ENCODE measurements at places on chromosomes 5 and 9. TPM values are rescaled to one million over a fixed set of nuclear protein-coding genes. Genes with fewer than 3 reads are reported as not detected.

The AFAP1L1 gene
- total RNA-seq, result 0.45 TPM

DNA sequence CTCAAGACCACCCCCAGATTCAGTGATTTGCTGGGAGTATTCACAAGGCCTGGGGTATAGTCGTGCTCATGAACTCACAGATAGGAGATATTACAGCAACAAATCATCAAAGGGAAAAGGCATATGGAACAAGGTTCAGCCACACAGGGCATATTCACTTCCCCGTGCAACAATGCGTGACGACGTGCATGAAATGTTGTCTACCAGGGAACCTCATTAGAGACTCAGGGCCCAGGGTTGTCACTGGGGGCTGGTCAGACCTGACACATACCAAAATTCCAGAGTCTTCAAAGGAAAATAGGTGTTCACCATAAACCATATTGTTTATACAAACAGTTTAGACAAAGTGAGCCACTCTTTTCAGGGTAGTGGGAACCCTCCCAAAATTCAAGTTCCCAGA, 212.4 kb downstream of the RFK start:
- H3K36me3 ChIP-seq, result no peaks in the 10 kb centered on the region
- H3K27me3 ChIP-seq, result no peaks in the 10 kb centered on the region
- peaks cover 12% of the 10 kb centered on the region for H3K4me1 ChIP-seq
- H3K4me3 ChIP-seq, result no peak overlapping the region
- no peak overlapping the region for H3K27ac ChIP-seq
- DNase-seq, result no peak

DNA sequence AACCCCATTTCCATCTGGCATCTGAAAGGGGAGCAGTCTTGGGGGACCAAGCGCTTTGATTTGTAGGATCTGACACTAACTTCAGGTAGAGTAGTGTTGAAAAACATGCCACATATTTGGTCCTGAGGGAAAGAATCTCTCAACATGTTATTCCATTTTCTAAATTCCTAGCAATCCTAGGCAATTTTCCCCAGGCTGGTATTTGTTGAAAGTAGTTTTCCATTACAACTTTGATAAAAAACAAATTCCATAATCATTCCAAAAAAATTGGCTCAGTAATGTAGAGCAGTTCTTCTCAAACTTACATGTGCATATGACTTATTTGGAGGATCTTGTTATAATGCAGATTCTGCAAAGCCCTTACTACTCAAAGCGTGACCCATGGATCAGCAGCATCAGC, 477.9 kb downstream of the ACTL7B start:
- no peak overlapping the region for H3K4me3 ChIP-seq
- no peak overlapping the region for H3K27ac ChIP-seq
- no peaks in the 10 kb centered on the region for H3K27me3 ChIP-seq
- DNase-seq, result no peak
- no peaks in the 10 kb centered on the region for H3K36me3 ChIP-seq
- H3K4me1 ChIP-seq, result peaks cover 20% of the 10 kb centered on the region

- H3K36me3 ChIP-seq, result no peaks in the 10 kb centered on the region
- no peak overlapping the region for H3K4me3 ChIP-seq
- H3K27ac ChIP-seq, result no peak overlapping the region
These were observed 73.6 kb downstream of the TLR4 start for GRCh38 chr9:117777823-117778222.

The MUSK gene
- total RNA-seq, result not detected

DNA sequence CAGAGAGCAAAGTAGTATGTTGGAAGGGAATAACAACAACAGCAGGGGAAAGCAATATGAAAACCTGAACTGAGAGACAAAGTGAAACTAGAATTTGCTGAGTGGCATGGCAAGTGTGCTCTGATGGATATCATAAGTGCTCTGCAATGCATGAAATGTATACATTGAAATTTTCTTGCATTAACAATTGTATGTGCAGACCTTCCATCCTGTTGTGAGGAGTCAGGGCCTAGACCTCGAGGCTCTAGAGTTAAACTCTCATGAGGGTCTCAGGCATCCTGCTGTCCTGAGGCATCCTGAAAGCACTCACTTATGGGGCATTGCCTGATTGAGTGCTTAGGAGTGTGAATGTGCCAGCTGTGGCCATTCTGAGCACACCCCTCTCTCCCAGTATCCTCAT, 1.1 kb downstream of the ECM2 start:
- H3K4me3 ChIP-seq, result no peak overlapping the region
- H3K27ac ChIP-seq, result no peak overlapping the region
- H3K36me3 ChIP-seq, result no peaks in the 10 kb centered on the region
- DNase-seq, result no peak
- H3K27me3 ChIP-seq, result no peaks in the 10 kb centered on the region

- H3K36me3 ChIP-seq, result no peaks in the 10 kb centered on the region
- H3K27me3 ChIP-seq, result no peaks in the 10 kb centered on the region
- H3K4me1 ChIP-seq, result no peaks in the 10 kb centered on the region
These were observed 10.3 kb upstream of the FCN2 start for GRCh38 chr9:134870301-134870694.

DNA sequence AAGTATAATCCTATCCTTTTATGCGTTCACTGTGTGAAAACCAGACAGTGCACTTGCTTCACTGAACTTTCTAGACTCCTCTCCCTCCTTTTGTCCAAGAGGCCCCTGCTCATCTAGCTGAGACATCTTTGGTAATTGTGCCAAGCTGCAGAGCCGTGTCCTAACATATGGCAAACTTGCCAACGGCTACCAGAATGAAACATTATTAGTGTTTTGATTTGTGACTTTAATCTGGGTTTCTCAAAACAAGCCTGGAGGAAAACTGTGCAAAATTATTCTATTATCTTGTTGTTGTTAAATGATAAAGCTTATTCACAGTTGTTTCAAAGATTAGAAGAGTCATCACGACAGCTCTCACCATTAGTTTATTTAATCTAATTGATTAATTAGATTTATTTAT, 79.0 kb upstream of the RETREG1 start:
- H3K27me3 ChIP-seq, result no peaks in the 10 kb centered on the region
- peaks cover 2% of the 10 kb centered on the region for H3K36me3 ChIP-seq
- no peak overlapping the region for H3K27ac ChIP-seq
- DNase-seq, result no peak
- no peak overlapping the region for H3K4me3 ChIP-seq
- H3K4me1 ChIP-seq, result no peaks in the 10 kb centered on the region

DNA sequence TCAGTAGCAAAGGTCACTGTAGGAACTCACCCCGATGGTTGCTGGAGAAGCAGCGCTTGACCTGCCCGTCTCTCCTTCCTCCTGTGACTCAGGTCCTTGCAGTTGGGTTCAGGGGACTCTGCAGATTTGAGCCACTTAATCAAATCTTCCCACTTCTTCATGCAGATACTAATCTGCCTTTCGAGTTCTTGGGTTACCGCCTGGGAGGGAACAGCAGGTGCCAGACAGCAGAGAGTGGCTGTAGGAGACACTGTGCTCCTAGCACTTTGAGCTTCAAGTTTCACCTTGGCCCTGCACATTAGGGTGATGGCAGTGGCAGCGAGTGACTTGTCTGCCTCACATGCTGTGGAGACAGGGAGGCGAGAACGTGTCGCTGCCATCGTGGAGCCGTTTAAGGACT, 478.3 kb downstream of the PSAT1 start:
- no peak overlapping the region for H3K4me3 ChIP-seq
- H3K4me1 ChIP-seq, result no peaks in the 10 kb centered on the region
- H3K27me3 ChIP-seq, result no peaks in the 10 kb centered on the region
- no peaks in the 10 kb centered on the region for H3K36me3 ChIP-seq

DNA sequence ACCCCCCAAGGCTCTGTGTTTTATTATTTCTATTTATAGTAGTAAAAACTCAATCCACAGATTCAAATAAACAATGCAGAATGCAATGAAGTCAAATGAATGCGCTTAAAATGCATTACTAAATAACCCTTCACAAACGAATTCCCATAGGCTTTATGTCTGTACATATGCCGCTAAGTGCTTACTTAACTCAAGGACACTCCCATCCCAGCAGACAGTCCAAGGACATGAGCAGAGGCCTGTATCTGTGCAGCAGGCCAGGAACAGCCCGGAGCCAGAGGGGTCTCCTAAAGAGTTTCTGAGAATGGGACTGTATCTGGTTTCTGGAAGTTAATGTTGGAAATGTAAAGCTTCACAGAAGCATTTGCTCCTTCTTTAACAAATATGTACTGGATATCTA, 59.8 kb downstream of the MARCHF11 start:
- H3K4me3 ChIP-seq, result no peak overlapping the region

- H3K4me3 ChIP-seq, result no peak overlapping the region
- no peak for DNase-seq
- H3K36me3 ChIP-seq, result no peaks in the 10 kb centered on the region
- H3K27ac ChIP-seq, result no peak overlapping the region
- peaks cover 40% of the 10 kb centered on the region for H3K4me1 ChIP-seq
These were observed 35.0 kb upstream of the ARAP3 start for GRCh38 chr5:141717043-141717442.

DNA sequence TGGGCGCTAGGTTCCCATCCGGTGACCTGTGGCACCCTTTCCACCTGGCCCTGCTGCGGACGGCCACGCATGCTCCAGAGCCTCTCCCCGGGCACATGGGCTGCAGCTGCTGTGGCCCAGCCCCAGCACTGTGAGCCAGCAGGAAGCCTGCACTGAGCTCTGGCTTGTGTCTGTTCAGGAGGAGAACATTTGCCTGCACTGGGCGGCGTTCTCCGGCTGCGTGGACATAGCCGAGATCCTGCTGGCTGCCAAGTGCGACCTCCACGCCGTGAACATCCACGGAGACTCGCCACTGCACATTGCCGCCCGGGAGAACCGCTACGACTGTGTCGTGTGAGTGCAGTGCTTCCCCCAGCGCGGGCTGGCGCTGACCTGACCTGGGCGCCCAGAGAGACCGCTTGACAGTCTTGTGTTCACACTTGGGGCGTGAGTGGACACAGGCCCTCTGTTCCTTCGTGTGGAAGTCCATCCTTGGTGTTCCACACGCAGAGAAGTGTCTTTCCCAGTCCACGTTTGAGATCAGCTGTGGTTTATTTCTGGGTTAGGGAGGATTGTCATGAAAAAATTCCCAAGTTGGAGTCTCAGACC, 66.2 kb upstream of the CACNA1B start:
- peaks cover 3% of the 10 kb centered on the region for H3K36me3 ChIP-seq
- no peak overlapping the region for H3K4me3 ChIP-seq
- H3K27ac ChIP-seq, result no peak overlapping the region
- H3K4me1 ChIP-seq, result no peaks in the 10 kb centered on the region
- H3K27me3 ChIP-seq, result no peaks in the 10 kb centered on the region
- no peak for DNase-seq

DNA sequence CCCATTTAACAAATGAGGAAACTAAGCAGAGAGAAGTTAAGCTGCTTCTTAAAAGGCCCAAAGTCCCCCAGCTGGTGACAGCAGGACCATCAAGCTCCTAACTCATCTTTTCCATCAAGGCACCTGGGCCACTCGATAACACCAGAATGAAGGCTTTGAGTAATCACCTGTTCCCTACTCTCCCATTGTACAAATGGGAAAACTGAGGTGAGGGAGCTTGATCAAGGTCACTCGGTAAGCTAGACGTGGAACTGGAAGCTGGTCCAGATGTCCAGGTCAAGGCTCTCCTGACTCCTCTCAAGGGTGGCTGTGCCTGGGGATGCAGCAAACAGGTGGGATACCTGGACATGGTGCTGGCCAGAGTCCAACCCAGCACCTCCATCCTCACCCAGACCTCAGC, 90.6 kb upstream of the SHB start:
- peaks cover 6% of the 10 kb centered on the region for H3K4me1 ChIP-seq
- no peak overlapping the region for H3K4me3 ChIP-seq
- H3K27me3 ChIP-seq, result no peaks in the 10 kb centered on the region
- DNase-seq, result no peak
- H3K36me3 ChIP-seq, result no peaks in the 10 kb centered on the region

The IFNA21 gene
- total RNA-seq, result not detected

- H3K4me3 ChIP-seq, result no peak overlapping the region
- no peaks in the 10 kb centered on the region for H3K4me1 ChIP-seq
- H3K27ac ChIP-seq, result no peak overlapping the region
- no peak for DNase-seq
These were observed 138.0 kb downstream of the ADAMTSL1 start for GRCh38 chr9:18611971-18612370.

DNA sequence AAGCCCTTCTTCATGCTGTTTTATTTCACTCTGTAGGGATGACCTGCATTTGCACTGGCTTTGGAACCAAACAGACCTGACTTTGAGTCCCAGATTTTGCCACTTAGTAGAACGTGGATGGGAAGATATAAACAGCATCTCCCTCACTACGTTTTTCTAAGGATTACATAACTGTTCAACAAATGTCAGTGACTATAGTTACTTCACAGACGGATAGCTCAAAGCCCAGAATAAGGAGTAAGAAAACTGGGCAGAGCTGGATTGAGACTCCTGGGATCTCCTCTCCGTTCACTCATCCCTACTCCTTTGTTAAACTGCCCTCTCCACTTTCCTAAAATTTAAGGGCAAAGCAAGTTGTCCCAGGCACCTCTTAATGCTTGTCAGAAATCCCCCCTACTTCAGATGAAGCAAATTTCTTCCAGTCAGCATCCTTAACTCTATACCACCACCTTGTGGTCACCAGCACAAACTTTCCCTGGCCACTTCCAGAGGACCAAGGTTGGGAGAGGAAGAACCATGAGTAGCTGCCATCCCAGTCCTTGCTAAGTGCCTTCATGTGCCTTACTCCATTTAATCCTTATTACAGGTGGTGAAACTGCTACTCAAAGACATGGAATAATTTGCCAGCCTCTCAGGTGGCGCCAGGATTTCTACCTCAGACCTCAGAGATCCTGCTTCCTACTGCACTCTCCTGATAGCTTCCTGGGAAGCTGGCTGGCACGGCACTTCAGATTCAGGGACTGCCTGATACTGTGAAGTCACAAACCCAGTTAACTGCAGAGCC, 38.4 kb downstream of the EGR1 start:
- no peak overlapping the region for H3K4me3 ChIP-seq
- H3K36me3 ChIP-seq, result no peaks in the 10 kb centered on the region
- H3K27ac ChIP-seq, result peak overlapping the region; percentile 40
- H3K27me3 ChIP-seq, result no peaks in the 10 kb centered on the region
- H3K4me1 ChIP-seq, result peaks cover 1% of the 10 kb centered on the region

The TMC1 gene
- total RNA-seq, result not detected

DNA sequence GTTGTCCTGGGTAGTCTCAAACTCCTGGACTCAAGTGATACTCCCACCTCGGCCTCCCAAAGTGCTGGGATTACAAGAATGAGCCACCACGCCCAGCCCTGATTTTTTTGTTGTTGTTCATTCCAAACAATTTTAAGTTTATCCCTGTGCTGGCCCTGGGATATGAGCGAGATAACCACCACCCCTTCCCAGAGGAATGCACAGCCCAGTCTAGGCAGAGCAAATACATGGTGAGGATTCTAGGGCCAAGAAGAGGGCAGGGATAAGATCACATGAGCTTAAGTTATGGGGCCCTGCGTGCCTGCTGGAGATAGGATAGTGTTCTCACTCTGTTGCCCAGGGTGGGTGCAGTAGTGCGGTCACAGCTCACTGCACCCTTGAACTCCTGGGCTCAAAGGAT, 21.0 kb upstream of the TOR1B start:
- H3K27ac ChIP-seq, result no peak overlapping the region
- no peaks in the 10 kb centered on the region for H3K27me3 ChIP-seq
- no peak overlapping the region for H3K4me3 ChIP-seq
- peaks cover 14% of the 10 kb centered on the region for H3K4me1 ChIP-seq

The ITK gene
- total RNA-seq, result not detected

The PCDHGC4 gene
- total RNA-seq, result 0.39 TPM

DNA sequence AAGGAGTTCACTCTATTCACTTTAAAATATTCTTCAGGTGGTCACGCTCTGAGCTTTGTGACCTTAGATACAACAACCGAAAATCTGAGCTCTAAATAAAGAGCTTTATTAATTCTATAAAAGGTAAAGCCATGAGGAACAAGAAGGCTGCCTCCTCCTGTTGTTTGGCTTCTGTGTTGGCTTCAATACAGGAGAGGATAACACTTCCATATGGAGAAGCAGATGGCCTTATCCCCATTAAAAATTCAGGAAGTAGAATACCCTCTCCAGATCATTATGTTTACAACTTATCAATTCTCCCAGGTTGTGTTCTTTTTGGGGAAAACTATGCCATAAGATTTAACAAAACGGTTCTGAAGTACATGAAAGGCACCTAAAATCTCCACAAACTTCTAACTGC, 128.4 kb downstream of the TTC39B start:
- H3K36me3 ChIP-seq, result no peaks in the 10 kb centered on the region
- H3K27ac ChIP-seq, result no peak overlapping the region
- no peak for DNase-seq
- H3K4me1 ChIP-seq, result no peaks in the 10 kb centered on the region

Measured in Caco-2 (cell line).